ENCODE measurements at places on chromosomes 6 and 20. TPM values are rescaled to one million over a fixed set of nuclear protein-coding genes. Genes with fewer than 3 reads are reported as not detected.

- H3K4me3 ChIP-seq, result no peak overlapping the region
- H3K4me1 ChIP-seq, result no peaks in the 10 kb centered on the region
- no peaks in the 10 kb centered on the region for H3K27me3 ChIP-seq
- no peaks in the 10 kb centered on the region for H3K36me3 ChIP-seq
- no peak for DNase-seq
These were observed 159.0 kb downstream of the TRMT11 start for GRCh38 chr6:126145351-126145750.

DNA sequence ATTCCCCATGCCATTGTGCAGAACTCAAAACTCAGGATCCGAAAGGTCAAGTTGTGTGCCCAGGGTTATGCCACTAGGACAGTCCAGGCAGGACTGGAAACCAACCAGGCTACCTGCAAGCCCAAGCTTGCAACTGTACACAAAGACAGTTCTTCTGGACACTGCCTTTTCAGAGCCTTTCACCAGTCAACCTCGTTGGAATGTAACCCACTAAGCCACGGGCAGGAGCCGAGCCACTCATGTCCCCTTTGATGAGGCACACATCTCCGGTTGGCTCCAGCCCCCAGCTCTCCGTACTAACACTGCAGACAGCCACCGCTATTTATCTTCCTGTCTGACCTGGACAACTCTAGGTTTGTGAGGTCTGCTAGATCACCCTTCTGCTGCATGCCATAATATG lies 62.5 kb downstream of the BMP7 start:
- no peak overlapping the region for H3K4me3 ChIP-seq
- no peaks in the 10 kb centered on the region for H3K27me3 ChIP-seq
- no peaks in the 10 kb centered on the region for H3K36me3 ChIP-seq
- H3K27ac ChIP-seq, result no peak overlapping the region
- H3K4me1 ChIP-seq, result no peaks in the 10 kb centered on the region

DNA sequence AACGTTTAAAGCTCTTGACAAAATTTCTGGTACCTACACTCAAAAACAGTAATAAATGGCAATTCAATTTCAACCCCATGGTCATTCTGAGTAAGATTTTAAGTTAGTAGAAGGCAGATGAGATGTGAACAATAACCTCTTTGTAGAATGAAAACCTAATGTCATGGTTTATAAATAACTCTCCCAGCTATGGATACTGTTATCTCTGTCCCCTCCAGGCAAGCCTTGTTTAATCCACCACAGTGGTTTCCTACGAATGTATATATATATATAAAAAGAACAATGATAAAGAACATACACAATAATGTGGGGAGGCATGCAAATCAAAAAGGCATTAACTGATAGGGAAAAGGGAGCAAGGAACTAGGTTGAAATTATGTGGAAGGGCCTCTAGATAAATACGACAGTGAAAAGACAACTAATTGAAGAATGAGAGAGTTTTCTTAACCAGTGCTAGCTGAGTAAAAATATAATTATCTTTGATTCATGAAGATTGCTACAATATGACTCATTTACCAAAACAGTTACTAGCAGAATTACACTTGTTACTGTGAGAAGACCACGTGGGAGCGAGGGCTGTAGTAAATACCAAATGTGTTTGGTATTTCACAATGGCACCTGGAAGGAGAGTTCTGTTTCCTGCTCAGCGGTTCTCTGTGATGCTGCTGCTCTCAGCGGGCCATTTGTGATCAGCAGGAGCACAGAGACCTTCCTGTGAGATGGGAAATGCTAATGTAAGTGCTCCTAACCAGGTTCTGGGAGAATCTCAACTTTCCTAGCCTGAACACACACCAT lies 173.7 kb downstream of the MBOAT1 start:
- no peak overlapping the region for H3K27ac ChIP-seq
- H3K4me1 ChIP-seq, result no peaks in the 10 kb centered on the region
- no peaks in the 10 kb centered on the region for H3K36me3 ChIP-seq
- no peaks in the 10 kb centered on the region for H3K27me3 ChIP-seq
- DNase-seq, result no peak

- no peaks in the 10 kb centered on the region for H3K27me3 ChIP-seq
- peak; percentile 89 for DNase-seq
- H3K36me3 ChIP-seq, result no peaks in the 10 kb centered on the region
- H3K4me3 ChIP-seq, result no peak overlapping the region
- peaks cover 16% of the 10 kb centered on the region for H3K4me1 ChIP-seq
These were observed 42.5 kb upstream of the IPCEF1 start for GRCh38 chr6:154399097-154399496.

Gene XKR7
- polyA plus RNA-seq, result not detected

Data from endothelial cell of umbilical vein (primary cell).